AG09319 (cell line): ENCODE measurements at places on chromosomes 3 and 15.

DNA sequence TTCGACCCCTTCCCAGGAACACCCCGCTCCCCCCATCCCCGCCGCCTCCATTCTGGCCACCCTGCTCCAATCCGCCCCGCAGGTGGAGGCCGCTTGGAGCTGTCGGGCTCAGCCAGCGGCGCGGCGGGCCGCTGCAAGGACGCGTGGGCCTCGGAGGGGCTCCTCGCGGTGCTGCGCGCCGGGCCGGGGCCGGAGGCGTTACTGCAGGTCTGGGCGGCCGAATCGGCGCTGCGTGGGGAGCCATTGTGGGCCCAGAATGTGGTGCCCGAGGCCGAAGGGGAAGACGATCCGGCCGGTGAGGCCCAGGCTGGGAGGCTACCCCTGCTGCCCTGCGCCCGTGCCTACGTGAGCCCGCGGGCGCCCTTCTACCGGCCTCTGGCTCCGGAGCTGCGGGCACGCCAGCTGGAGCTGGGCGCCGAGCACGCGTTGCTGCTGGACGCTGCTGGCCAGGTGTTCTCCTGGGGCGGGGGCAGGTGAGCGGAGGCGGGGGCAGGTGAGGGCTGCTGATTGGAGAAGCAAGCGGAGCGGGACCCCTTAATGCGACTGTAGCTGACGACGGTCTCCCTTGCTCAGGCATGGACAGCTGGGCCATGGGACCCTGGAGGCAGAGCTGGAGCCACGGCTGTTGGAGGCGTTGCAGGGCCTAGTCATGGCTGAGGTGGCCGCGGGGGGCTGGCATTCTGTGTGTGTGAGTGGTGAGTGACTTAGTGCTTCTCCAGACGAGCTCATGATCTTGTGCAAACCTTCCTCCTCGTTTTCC, 2.5 kb downstream of the RCCD1 start:
- no peak for DNase-seq

- DNase-seq: no peak
Measured at GRCh38 chr15:47466357-47466756, 250.9 kb upstream of the SEMA6D start.

DNA sequence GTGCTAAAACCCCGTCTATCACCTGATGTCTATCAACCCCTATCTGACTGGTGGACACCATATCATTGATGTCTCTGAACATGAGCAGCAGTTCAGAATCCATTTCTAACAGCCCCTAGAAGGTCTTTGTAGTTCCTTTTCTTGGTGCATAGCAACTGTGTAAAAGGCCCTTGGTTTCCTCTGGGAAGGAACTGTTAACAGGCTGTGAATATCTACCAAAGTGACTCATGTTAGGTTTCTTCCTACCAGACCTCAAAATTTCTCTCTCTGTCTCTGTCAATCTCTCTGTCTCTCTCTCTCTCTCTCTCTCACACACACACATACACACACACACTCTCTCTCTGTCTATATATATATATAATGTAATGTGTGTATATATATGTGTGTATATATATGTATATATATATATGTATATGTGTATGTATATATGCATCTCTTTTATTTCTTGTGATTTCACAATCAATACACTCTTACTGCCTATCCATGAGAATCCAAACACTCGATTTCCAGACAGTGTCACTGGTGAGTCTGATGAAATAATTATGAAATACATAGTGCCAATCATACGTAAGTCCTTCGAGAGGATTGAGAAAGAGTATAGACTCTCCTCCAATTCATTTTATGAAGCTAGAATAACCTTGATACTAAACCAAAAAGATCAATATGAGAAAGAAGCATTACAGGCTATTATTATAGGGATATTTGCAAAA, 335.9 kb upstream of the SLCO3A1 start:
- DNase-seq: no peak

- DNase-seq: no peak
Measured at GRCh38 chr3:58691997-58692396, 25.4 kb upstream of the FAM3D start.

- no peak for DNase-seq
Measured at GRCh38 chr3:108407886-108408285, 102.5 kb downstream of the MYH15 start.

DNA sequence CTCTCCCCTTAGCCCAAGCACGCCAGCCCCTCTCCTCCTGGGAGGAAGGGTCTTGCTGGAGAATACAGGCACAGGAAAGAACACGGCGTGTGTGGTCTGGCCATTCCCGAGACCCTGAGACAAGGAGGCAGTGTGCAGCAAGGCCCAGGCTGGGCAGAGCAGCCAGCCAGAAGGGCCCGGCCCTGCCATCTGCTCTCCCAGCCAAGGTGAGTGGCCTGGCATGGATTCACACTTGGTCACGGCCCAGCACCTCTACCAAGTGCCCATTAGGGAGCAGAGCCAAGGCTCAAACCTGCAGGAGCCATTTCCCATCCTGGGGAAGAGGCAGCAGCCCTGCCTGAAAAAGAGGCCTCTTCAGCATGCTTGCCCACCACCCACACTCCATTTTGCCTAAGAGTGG, 28.6 kb downstream of the MEGF11 start:
- DNase-seq: no peak
